ENCODE measurements at places on chromosomes 4 and X.

DNA sequence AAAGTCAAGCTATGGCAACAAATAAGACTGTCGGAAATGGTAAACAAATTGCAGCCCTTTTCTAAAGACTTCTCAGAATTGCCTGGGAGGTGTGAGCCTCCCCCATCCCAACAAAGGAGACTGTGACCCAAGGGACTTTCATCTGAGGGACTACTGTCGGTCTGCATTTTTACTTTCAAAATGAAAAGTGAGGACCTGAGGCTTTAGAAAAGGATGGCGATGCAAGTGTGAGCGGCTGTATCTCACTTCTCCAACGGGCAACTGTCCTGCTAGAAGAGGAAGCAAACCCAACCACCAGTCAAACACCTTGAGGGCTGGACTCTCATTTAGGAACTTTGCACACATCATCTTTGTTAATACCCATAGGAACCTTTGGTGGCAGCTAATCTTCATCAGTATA is 62.6 kb upstream of the CLNK start:
- ATAC-seq: no peak

DNA sequence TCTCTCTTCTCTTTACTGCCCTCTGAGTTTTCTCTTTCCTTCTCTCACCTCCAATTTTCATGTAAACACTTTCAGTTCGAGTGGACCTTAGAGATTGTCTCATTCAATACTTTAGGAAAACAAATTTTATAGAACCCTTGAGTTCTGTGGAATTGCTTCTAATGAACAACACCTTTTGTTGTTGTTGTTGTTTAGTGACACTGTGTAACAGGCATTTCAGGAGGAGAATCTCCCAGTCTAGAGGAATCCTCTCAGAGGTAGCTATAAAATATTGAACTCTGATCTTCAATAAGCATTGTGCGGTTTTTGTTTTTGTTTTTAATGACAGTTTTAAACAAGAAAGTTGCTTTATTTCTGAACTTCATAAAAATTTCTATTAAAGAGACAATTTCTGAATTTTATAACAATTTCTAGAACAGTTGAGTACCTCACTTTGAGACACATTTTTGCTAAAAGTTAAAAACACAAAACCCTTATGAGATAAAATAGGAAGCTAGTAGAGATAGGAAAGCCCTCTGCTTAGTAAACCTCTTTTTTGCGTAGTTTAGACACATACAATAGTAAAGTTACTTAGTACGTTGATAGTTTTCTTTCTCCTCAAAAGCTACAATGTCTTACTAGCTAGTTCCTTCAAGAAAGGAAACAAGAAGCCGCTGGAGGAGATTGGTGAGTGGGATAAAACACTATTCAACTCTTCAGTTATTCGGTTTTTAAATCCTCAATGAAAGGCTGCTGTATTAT is 38.8 kb downstream of the CLCN3 start:
- no peak for ATAC-seq

- ATAC-seq: no peak
Observed at GRCh38 chr4:176013476-176014247, 52.0 kb upstream of the WDR17 start.

GRCh38 chrX:119698845-119699244 is 5.9 kb upstream of the SEPTIN6 start:
- ATAC-seq: no peak

- ATAC-seq: no peak
Observed at GRCh38 chr4:84767168-84767567, 184.2 kb downstream of the CDS1 start.

GRCh38 chrX:96464880-96465558 is 219.6 kb upstream of the DIAPH2 start:
- ATAC-seq: no peak

- ATAC-seq: no peak
Observed at GRCh38 chr4:108107729-108108382, 60.9 kb downstream of the LEF1 start.

DNA sequence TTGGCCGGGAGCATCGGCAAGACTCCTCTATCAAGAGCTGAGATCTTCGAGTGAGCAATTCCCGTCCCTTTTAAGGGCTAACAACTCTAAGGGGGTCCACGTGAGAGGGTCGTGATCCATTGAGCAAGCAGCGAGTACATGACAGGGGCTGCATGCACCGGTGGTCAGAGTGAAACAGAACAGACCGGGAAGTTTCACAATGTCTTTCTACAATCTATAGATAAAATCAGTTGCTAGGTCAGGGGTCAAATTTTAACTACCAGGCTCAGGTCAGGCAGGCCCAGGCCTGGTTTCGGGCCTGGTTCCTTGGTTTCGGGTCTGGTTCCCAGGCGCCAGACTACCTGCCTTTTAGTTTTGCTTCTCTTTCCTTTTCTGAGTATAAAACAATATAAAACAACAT is 160.1 kb downstream of the PTCHD1 start:
- no peak for ATAC-seq

DNA sequence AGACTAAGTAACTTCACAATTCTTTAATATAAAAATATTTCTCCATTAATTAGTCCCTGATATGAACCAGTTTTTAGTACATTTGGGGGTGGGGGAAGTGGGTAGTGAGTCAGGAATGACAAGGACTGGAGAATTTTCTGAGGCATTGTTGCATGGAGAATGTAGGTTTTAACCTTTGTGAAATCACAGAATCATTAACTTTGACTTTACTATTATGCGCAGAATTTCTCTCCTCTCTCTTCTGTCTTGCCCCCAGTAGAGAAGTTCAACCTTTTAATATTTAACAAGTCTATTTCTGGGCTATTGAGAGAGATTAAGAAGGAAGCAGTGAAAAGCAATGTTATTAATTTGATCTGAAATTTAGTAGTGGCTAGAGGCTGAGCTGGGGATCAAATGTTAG is 597.0 kb downstream of the PCDH18 start:
- ATAC-seq: no peak

- ATAC-seq: no peak
Observed at GRCh38 chrX:145506214-145506613, 258.9 kb downstream of the SPANXN1 start.

DNA sequence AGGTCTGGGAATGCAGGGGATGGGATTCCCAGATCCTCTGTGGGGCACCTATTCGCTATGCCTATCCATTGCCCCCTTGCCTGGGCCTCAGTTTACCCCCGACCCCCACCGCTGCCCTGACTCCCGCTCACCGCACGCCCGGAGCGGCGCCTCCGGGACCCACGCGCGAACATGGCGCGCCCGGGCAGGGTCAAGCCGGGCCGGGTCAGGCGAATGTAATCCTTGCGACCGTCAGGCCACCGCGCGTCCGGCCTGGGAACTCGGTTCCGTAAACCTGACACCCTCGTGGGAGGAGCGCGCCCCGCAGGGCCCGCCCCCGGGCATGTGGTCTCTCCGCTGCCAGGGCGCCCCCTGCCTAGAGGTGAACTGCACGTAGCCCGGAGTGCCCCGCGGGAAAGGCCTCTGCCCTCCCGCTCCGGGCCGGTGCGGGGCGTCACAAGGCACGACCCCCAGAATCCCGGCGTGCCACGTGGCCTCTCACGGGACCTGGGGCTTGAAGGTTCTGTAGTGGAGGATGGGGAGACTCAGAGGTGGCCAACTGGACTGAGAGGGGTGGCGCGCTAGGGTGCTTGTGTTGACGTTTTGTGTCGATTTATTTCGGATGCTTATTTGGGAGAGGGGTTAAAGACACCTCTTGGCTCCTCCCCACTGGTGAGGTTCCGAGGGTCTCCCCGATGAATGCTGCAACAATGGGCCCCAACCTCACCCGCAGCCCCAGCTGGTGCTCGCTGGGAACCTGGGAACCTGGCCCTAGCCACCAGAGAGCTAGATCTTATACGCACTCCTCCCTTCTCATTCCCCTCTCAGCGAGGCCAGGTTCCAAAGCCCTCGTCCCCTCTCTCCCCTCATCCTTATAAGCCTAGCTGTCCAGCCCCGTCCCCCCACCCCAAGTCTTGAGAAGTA is at the start of gene PRICKLE3:
TSS of gene PRICKLE3 (minus strand) at position 249 of the 903 bp plus-strand sequence. CDS start at position 173, 76 bp downstream.
- peak; percentile 5 for ATAC-seq

DNA sequence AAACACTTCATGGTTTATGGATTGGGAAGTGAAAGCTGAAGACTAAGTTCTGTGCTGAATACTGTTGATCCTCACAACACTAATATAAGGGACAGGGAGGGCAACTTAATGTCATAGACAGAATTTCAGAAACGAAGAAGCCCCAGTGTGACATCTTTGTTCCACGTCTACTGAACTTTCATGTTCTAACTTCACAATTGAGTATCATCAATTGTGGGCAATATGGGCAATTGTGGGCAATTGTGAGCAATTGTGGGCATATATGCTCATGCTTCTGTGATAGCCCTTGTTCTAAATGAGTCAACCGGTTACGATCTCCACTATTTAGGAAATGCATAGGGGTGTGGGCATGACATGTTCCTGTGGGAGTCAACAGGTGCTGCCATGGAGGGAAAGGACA is 33.7 kb downstream of the CYBB start:
- ATAC-seq: no peak

GRCh38 chr4:172220679-172221078 is 407.5 kb downstream of the GALNTL6 start:
- ATAC-seq: no peak

DNA sequence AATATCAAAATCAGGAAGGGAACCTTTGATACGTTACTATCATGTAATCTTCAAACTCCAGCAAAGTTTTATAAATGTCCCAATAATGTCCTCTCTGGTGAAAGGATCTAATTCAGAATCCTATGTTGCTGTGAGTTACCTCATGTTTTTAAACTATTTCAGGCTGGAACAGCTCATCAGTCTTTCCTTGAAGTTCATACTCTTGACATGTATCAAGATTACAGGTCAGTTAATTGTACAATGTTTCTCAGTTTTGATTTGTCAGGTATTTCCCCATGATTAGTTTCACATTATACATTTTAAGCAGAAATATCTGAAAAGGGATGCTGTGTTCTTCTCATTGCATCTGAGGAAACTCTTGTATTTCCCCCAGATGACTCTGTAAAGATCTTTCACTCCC is 136.5 kb upstream of the HS3ST1 start:
- ATAC-seq: no peak

GRCh38 chr4:40995850-40996249 is 218.5 kb downstream of the APBB2 start:
- no peak for ATAC-seq

DNA sequence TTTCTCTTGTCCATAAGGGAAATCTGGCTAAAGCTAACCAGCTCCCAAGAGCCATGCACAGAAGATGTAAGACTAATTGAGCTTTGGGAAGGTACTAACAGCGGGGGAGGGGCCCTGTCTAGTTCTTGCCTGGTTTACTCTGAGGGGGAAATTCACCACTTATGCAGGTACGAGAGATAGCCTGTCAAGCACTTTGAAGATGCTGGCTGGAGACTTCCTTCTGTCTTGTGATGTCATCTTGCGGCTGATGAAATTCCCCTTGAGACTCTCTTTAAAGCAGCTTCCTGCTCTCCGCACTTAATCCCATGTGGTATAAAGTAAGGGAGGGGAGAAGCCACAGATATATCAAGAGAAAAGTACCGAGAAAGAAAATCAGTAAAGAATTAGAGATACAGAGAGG is 345.3 kb downstream of the MAPK10 start:
- ATAC-seq: peak; percentile 59

DNA sequence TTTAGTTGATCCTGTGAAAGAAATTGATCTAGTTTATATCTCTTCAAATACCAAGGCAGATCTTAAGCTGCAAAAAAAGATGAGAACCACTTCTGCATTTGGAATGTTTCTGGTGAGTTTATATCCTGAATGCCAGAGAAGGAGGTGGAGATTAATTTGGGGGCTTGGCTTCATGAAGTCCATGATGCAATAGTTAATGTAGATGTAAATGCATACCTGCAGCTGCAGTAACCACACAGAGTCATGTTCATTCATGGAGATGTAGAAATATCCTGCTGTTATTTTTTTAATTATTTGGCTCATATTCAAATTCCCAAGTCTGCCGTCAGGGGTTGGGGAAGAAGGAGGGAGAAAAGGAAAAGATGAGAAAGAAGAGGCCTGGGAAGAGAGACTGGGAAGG is at the start of gene SULT1E1:
TSS of gene SULT1E1 (minus strand) at position 94 of the 400 bp plus-strand sequence. CDS start 2,501 bp downstream, outside the sequence.
- ATAC-seq: no peak

GRCh38 chrX:114580336-114580735 is 3.5 kb upstream of the HTR2C start:
- no peak for ATAC-seq

GRCh38 chrX:153074262-153074899 is 2.1 kb downstream of the PNMA6A start:
- ATAC-seq: no peak

GRCh38 chr4:83266689-83267088 is 17.9 kb downstream of the COQ2 start:
- ATAC-seq: no peak

DNA sequence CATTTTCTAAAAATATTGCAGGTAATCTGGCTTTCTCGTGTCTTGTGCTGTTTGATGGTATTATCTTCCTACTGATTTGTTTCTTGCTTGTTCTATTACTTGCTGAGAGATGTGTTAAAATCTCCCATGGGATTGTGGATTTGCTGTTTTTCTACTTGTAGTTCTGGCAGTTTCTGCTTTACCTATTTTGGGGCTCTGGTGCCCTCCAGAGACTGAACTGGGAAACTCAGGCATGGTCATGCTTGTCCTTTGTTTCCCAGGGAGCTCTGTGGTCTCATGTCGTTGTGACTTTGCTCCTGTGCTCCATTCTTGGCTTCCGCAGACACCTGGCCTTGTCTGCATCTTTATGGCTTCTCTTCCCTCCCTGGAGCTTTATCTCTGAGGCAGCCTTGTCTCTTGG is 39.5 kb downstream of the NSD2 start:
- peak; percentile 82 for ATAC-seq

GRCh38 chr4:28723371-28723770 is 1862.7 kb downstream of the STIM2 start:
- ATAC-seq: no peak

- no peak for ATAC-seq
Observed at GRCh38 chr4:177562859-177563258, 120.6 kb upstream of the AGA start.
